T-helper 1 cell (primary cell): ENCODE measurements at places on chromosomes 16 and 17.

- DNase-seq: no peak
These were observed 162.8 kb downstream of the IRX3 start for GRCh38 chr16:54123766-54124165.

DNA sequence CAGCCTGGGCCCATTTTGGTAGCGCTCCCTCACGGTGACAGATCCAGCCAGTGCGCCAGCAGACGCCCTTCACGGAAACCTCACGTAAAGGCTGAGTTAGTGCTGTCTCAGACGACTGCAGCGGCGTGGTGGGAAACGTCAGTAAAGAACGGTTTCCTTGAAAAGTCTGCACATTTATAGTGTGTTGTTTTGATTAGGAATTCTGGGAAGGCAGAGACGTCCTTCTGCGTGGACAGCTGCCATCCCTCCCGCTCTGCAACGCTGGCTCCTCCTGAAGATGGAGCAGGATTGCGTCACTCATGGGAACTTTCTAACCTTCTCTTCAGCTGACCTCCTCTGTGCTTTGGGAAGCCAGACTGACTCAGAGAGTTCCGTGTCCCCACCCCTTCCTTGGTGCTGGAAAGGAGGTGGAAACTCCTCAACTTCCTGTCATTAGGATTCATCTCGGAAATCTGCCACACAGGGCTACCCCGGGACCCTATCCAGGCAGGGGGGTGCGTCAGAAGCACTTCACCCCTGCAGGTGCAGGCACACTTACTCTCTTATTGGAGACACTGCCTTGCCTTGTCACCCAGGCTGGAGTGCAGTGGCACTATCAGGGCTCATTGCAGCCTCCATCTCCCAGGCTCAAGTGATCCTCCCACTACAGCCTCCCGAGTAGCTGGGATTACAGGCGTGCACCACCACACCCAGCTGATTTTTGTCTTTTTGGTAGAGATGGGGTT lies 24.3 kb upstream of the CRISPLD2 start:
- no peak for DNase-seq

DNA sequence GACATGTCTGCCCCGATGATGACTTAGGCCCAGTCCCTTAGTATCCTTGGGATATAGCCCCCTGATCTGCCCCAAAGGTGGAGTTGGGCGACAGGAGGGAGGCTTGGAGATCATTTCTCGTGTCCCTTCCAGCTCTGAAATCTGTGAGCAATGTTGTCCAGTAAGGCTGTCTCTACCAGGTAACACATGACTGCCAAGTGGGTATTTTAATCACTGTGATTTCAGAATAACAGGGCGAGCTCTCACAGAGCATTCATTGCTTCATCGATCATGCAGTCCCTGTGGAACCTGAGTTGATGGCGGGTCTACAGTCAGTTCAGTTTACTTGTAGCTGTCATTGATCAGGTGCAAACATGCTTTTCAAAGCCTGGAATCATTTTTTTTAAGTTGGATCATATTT lies 39.2 kb downstream of the KSR1 start:
- no peak for DNase-seq

DNA sequence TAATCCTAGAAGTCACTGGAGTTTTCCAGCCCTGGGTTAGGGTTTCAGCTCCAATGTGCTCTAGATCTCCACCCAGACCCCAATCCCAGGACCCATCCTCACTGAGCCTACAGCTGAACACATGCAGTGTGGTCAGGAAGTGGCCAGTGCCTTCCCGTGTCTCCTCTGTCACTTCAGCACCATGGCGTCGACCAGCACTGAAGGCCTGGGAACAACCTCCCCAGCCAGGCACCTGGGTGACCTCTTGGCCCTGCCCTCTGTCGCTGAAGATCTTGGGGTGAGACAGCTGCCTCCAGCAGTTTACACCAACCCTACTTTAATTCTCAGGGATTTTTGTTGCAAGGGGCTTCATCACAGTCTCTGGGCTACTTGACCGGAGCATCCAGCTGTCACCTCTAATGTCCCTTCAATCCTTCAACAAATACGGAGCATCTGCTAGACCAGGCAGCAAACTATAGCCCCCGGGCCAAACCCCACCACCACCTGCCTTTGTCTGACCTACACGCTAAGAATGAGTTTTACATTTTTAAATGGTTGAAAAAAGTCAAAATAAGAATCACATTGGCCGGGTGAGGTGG lies 18.0 kb upstream of the GSG1L start:
- no peak for DNase-seq

GRCh38 chr16:12091569-12092543 lies 115.3 kb downstream of the SNX29 start:
- no peak for DNase-seq

- peak; percentile 33 for DNase-seq
These were observed 1.4 kb upstream of the SPHK1 start for GRCh38 chr17:76382803-76383545.

DNA sequence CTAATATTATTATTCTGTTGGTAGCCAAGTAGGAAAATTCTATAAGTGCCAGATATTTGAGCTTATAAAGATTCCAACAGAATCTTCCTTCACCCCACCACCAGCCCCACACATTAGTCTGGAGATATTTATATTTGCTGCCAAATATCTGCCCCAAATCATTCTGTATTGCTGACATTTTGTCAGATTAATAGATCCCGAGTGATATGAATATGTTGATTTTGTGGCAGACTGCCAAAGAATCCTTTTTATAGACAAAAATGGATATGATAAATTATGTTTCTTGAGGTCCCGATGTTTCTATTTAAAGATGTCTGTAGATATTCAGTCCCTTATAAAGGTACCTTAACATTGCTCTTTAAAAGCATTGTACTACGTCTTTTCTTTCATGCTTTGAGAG lies 162.2 kb upstream of the KCNJ16 start:
- DNase-seq: no peak

- DNase-seq: no peak
These were observed 239.1 kb downstream of the SEC14L1 start for GRCh38 chr17:77379832-77380231.

DNA sequence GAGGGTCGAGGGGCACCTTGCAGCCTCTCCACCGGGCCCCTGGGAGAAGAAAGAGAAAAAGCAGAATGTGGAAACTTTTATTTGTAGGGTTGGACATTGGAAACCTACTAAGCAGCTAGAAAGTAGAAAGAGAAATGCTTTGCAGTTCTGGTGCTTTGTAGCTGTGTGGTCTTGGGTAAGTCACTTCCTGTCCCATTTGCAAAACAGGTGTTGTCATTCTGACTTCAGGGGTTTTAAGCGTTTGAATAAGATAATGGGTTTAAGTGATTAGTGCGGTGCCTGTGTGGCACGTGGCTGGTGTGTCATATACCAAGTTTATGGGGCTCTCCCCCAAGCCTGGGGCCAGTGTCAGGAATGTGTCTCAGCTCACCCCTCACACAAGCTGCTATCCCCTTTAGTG lies 1.6 kb downstream of the CA4 start:
- DNase-seq: no peak

DNA sequence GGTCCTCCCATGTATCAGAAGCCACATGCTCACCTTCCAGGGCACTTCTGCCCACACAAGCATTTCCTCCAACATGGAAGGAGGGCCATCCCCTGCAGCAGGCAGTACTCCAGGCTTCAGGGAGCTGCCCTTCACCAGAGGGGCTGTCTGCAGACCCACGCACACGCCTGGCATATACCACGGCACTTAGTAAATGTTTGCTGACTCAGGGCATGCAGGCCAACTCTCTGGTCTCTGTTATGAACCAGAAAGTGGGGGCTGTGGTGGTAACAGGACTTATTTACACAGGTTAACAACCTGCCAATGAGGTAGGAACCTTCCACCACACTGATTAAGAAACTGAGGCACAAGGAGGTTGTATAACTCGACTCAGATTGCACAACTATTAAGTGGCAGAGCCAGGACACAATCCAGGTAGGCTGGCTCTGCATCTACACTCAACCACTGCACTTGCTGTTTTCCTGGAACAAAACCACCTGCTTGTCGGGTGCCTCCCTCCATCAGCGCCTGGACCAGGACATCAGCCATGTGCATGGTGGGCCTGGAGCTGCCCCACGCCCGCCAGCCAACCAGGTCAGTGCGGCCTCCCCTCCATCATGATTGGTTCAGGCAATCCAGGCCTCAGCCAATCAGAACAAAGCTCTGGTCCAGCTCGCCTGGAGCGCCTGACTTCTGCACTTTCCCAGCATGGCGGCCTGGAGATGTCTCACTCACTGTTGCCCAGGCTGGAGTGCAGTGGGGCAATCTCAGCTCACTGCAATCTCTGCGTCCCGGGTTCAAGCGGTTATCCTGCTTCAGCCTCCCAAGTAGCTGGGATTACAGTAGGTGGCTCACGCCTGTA lies 19.2 kb downstream of the ACTG1 start:
- no peak for DNase-seq

DNA sequence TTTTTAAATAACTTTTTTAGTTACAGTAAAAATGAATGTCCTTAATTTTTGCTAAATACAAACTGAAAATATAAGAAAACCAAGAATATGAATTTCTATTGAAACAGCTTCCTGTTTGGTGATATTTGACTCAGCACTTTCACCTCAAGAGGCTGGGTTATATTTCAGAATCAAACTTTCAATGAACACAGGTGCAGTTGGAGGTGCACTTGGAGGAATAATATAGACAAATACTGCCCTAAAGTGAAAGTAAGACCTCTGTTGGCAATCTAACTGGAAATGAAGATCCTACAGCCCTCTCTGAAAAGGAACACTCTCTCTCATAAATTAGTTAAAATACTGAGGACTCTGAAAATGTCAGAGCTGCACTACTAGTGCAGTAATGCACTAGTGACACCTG lies 106.2 kb downstream of the BRIP1 start:
- DNase-seq: peak; percentile 32

- no peak for DNase-seq
These were observed 227.9 kb downstream of the IRF8 start for GRCh38 chr16:86126891-86127290.

DNA sequence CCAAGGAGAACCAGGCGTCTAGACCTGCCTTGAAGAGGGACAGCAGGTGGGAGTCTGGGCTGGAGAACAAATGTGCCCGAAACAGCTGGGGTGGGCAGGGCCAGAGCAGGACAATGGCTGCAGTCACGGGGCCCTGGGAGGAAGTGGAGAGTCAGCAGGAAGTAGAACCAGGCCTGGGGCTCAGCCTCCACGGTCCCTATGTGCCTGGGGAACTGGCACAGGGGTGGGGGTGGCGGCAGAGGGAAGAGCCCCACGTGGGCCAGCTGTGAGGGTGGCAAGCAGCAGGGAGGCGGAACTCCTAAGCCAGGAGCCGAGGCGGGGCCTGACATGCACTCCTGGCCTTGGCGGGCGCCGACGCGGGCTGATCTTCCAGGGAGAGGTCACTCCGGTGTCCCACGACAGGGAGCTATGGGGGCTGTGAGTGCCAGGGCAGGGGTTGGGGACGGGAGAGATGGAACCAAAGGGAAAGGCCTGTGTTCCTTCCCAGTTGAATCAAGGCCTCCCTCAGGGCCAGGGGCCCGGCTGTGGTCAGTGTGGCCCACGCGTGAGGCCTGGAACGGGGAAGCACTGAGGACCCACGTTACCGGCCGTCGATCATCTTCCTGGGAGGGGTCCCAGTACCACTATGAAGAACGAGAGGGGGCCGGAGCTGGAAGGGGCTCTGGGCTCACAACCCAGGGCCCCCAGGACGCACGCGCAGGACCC lies 42.7 kb downstream of the TIMM22 start:
- DNase-seq: no peak
